ENCODE measurements at places on chromosomes 7 and 10.

DNA sequence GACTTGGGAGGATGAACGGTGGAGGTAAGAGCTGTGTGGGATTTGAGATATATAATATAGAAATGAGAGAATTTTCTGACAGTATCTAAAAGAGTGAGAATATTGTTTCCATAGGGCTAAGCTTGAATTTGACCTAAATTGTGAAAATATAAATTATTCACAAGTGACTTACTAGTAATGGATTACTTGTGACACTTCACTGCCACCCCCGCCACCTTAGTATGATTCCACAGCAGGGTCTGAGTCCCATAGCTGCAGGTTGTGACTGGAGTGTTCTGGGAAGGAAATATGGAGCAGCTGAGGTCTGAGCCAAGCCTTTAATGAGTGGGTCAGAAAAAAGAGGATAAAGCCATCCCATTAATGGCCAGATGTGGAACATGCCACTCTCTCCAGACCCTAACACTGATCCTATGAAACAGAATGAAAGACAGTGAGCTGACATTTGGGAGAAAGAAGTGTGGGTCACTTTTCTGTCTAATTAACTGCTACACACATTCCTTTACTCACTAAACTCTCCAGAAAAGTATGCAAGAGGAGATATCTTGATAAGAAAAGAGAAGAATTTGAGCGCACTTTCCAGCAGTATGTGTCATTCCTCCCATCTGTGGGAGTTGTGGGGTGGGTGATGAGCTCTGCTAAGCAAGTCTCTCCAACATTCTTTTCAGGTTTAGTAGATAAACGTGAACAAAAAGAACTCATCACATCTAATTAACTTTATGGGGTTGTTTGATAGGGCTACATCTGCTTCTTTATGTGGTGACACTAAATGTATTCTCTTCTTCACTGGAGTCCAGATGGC, 1193.4 kb downstream of the SORCS3 start:
- no peak for DNase-seq

DNA sequence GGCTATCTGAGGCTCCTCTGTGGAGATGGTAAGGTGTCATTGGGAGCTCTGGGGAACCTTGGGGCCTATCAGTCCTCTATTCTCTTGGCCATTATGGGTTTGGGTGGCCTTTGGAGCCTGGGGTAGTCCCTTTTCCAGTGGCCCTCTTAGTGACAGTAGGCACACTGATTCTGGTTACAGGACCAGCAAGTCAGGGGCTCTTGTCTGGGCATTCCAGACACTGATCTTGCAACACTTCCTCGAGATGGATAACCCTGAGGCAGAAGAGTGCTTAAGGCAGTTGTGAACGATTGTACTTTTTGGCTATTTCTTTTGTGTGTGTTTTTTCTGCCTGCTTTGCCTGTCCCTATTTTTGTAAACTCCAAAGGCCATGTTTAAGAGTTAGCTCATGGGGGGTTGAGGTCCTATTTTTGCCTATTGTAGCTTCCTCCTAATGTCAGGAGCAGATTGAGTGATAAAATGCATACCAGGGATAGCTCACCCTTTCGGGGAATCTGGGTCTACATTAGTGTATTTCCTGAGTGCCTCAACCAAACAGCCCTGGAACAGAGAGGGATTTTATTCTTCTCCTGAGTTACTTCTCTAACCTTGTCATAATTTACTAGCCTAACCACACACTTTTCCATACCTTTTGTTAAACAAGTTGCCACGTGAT, 61.2 kb downstream of the PRKAR2B start:
- no peak for DNase-seq

DNA sequence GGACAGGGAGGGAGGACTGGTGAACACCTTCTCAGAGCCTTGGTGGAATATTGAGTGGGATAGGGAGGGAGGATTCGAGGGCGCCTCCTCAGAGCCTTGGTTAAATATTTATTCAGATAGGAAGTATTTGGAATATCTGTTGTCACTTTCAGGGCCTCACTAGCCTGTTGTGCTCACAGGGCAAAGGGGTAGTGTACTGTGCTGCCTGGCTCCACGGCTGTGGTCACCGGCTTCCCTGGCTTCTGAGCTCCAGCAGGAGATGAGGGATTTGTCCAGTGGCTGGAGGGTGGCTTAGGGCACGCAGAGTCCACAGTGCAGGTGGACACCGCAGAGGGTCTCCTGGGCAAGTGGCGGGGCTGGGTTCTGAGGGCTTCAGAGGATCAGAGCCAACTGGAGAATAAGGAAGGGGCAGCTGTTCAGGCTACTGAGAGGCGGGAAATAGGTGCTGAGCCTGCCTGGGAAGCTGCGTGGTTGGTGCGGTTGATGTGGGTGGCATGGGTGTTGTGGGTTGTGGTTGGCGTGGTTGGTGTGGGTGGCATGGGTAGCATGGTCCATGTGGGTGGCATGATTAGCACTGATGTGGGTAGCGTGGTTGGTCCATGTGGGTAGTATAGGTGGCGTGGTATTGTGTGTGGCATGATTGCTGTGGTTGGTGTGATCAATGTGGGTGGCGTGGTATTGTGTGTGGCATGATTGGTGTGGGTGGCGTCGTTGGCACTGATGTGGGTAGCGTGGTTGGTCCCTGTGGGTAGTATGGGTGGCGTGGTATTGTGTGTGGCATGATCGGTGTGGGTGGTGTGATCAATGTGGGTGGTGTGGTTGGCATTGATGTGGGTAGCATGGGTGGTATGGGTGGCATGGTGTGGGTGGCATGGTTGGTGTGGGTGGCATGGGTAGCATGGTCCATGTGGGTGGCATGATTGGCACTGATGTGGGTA, 16.7 kb downstream of the INPP5A start:
- no peak for DNase-seq

- DNase-seq: no peak
Observed at GRCh38 chr7:7803715-7804178, 85.3 kb upstream of the RPA3 start.

- no peak for DNase-seq
Observed at GRCh38 chr7:103058122-103058521, 16.5 kb downstream of the FBXL13 start.

- no peak for DNase-seq
Observed at GRCh38 chr7:132049462-132050304, 493.3 kb upstream of the PODXL start.

GRCh38 chr10:46530249-46531186, 25.9 kb downstream of the GPRIN2 start:
- DNase-seq: no peak

- no peak for DNase-seq
Observed at GRCh38 chr10:96496281-96496925, 17.3 kb downstream of the TLL2 start.

GRCh38 chr10:71202314-71202713, 10.1 kb upstream of the UNC5B start:
- DNase-seq: no peak

DNA sequence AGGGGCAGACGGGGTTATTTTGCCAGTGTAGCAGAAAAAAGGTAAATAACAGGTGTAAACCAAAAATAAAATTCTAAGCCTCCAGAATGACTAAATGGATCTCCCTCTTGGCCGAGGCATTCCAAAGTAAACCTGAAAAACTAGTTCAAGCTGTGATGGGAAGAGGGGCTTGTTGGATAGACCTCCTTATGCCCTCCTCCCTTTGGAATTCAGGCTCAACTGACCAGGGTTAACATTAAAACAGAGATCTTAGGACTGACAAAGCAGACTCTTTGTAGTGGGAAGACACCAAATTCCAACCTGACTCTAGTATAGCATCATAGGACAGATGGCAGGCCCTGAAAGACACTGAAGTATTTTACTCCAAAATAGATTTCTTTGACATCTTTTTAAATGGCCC, 113.8 kb upstream of the ITGB1 start:
- no peak for DNase-seq

DNA sequence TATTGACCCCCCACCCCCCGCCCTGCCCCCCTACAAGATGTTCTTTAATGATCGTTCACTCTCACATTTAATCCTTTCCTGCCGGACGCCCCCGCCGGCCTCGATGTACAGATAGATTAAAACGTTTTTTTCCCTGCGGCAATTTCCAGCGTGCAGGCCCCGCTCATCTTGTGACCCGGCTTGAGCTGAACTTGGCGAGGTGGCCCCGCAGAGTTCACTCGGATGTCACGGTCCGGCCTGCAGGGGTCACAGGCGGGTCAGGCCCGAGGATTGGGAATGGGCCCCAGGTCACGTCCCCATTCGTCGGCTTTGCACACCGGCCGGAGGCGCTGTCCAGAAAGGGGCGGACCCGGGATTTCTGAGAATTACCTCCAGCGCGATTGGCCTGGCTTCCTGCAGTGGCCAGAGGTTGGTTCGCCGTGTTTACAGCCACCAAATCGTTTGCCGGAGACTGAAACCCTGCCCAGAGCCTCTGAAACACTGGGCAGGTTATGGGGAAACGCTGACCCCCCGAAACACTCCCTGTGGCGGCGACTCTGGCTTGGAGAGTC, 1.9 kb upstream of the CYP26A1 start:
- DNase-seq: no peak

GRCh38 chr7:105741982-105742381, 134.4 kb downstream of the ATXN7L1 start:
- DNase-seq: no peak

DNA sequence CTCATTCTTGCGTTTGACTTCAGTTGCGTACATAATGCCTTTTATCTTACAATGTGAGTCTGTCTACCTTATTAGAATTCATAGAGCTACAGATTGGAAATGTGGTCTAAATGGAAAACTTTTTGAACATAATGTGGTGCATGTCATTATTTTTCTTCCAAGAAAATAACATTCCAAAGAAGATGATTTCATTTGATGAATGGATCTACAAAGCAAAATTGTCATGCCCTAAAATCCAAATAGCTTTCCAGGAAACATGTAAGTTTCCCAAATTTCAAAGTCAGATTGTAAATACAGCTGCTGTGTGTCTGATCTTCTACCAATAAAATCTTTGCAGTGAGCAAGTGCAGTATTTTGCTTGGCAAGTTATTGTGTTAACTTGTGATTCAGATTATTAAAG, 101.8 kb upstream of the FZD8 start:
- DNase-seq: no peak

GRCh38 chr10:20624642-20625041, 272.5 kb downstream of the NEBL start:
- DNase-seq: no peak

DNA sequence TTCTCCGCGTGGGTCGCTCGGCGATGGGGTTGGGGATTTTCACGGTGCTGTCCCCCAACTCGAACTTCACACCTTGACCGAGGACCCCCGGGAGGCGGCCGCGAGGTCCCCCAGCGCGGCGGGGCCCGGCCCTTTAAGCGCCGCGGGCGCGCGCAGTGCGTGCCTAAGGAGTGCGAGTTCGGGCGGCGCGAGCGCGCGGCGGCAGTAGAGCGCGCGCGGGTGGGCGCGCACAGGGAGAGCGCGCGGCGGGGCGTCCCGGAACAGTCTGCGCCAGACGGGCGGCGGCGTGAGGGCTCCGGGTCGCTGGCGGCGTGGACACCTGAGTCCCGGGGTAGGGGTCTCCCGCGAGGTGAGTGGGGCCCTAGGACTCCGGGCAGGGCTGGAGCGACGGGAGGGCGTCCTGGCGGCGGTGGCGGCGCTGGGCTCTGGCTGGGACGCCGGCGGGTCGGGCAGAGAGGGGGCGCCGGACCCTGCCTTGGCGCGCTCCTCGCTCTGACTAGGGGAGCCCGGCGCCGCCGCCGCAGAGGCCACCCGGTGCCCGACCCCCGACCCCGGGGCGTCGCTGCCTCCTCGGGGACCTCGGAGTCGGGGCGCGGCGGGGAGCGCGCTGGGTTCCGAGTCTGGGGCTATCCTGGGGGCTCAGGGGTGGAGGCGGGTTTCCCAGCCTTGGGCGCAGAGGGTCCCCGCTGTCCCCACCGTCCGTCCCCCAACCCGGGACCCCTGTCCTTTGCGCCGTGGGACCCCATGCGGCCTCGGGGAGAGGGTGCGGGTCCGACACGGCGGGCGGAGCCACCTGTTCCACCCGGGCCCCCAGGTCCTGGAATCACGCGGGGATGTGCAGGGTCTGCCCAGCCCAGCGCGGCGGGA, at the start of gene PROSER2:
PROSER2 (plus strand) TSS at position 235 of the 867 bp plus-strand sequence. CDS start 28,722 bp downstream, outside the sequence.
- DNase-seq: no peak

GRCh38 chr7:100477871-100478267, 1.1 kb downstream of the TSC22D4 start:
- no peak for DNase-seq

GRCh38 chr10:44347609-44348400, 37.1 kb downstream of the CXCL12 start:
- no peak for DNase-seq

GRCh38 chr7:15007507-15007906, 105.0 kb upstream of the DGKB start:
- no peak for DNase-seq

GRCh38 chr10:85262992-85263391, 934.6 kb downstream of the CCSER2 start:
- DNase-seq: no peak

- DNase-seq: no peak
Observed at GRCh38 chr10:102841827-102842345, 4.7 kb upstream of the CYP17A1 start.

DNA sequence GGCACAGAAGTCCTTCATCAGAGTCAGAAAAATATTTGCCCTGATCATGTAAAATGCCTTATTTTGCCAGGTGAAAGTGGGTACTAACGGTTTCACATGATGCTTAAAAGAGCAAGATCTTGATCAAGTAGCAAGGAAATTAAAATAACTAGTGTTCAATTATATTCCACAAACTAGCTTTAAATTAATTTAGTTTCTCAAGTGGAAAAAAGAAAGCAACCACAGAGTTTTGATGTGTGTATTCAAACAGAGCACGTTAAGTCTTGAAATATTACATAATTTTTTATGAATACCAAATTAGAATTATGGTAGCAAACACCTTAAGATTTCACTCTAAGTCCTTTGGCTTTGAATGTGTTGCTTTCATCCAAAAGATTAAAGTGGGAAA, 47.3 kb downstream of the PIP4K2A start:
- no peak for DNase-seq

- no peak for DNase-seq
Observed at GRCh38 chr7:73718438-73718881, 1.0 kb downstream of the STX1A start.

GRCh38 chr10:104322416-104322782, 15.9 kb downstream of the ITPRIP start:
- DNase-seq: no peak
